ENCODE measurements at places on chromosomes 2 and 18.

DNA sequence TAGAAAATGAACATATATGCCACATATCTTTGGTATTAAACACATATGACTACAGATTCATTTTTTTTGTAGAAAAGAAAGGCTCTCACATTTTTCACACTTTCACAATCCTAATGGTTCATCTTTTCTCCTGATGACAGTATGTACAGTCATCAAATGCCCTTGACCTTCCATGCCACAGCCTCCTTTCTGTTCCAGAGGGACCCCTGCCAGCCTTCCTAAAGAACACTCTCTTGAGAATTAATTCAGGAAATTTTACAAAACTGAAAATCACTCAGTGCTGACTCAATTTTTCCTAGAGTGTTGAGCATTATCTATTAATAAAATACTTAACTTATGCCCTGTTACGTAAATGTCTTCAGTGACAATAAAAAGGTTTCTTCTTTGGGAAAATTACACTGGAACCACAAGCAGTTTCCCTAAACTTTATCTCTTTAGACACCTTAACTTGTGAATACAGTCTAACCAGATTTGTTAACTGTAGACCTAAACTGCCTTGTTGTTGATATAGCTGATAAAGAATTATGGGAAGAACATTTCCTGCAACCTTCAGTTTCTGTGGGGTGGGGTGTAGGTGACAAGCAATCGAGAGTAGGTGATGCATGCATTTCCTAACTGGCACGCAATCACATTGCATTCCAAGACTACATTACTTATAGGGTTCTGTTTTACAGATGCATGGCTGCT lies 15.3 kb upstream of the ACOXL start:
- no peak for DNase-seq

DNA sequence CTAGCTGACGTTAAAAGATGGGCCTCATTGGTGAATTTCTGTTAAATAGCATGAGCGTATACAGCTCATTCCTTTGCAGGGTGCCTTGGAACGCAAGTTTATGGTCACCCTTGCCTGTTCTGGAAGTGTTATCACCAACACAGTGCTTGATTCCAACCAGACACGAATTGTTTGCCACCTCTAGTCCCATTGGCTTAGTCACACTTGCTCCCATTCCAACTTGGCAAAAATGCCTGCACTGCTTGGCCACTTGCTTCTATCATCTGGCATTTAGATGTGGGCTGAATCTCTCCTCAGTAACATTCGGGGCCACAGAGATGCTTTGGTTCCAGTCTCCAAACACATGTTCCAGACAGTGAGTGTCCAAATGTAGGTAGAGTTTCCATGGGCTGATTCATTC lies 27.5 kb upstream of the ACVR1 start:
- DNase-seq, result no peak

GRCh38 chr2:46024146-46024779 lies 272.9 kb upstream of the EPAS1 start:
- DNase-seq, result no peak

DNA sequence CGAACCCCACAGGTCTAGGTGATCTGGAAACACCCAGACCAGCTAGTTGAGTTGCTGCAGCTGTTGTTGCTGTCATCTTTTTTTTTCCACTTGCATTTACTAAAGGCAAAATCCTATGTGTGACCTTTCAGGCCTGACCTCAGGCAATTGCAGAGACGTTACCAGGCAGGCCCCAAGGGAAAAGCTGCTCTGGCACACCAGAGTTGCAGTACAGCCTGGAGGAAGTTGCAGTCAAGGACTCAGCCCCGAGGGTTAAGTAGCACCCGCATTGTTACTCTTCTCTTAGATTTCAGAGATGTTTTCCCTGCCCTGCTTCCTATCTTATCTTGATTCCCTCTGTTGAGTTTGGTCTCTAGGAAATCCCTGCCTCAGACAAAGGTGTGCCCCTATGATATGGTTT lies 45.2 kb upstream of the SMAD2 start:
- DNase-seq, result no peak

DNA sequence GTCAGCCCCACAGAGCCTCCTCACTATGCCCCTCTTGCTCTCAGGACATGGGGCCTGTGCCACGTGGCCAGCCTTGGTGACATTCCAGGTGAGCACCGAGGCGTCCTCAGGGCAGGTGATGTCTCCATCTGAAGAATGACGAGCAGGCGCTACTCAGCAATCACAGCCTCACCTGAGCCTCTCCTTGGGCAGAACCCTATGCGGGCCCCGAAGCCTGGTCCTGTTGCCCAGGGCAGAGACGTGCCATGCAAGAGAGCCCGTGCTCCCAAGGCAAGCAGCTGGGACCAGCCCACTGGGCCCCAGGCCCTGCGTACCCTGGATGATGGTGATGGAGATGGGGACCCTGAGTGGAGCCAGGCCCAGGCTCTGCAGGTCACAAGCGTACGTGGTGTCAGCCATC lies 32.5 kb upstream of the SELENOI start:
- no peak for DNase-seq

DNA sequence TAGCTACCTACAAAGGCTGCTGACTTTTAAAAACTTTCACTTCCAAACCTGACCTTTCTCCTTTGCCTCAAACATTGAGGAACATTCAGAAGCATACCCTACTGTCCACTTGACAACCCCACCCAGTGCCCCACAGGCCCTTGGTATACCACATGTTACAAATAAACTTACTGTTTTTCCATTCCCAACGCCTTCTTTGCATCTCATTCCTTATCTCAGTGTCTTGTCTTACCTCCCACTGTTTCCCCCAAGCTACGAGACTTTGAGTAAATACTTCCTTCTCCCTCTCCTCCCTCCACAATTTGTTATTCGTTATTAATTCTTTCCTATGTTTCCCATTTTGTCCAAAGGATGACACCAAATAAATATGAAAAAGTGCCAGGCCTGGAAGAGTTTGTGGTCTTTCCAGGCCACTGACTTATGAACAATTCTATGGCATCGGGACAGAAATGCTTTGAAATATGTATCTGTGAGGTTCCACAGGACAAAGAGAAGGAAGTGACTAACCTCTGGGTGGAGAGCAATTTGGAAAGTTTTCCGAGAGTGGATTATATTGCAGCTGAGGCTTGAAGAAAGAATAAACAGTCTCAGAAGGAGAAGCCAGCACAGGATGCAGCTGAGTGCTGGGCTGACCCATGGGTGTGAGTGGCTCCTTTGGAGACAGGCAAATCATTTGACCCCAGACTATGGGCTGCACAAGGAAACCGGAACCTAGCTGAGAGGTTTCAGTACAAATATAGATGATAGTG lies 409.0 kb downstream of the LPIN1 start:
- DNase-seq, result no peak
